ENCODE measurements at places on chromosomes 5 and 9.

GRCh38 chr5:114319821-114320220 lies 42.0 kb upstream of the KCNN2 start:
- DNase-seq: no peak

- no peak for DNase-seq
These were observed 482 bp downstream of the NFIB start for GRCh38 chr9:14313378-14313940.

- DNase-seq: no peak
These were observed 1.4 kb downstream of the NOL6 start for GRCh38 chr9:33472171-33472880.

DNA sequence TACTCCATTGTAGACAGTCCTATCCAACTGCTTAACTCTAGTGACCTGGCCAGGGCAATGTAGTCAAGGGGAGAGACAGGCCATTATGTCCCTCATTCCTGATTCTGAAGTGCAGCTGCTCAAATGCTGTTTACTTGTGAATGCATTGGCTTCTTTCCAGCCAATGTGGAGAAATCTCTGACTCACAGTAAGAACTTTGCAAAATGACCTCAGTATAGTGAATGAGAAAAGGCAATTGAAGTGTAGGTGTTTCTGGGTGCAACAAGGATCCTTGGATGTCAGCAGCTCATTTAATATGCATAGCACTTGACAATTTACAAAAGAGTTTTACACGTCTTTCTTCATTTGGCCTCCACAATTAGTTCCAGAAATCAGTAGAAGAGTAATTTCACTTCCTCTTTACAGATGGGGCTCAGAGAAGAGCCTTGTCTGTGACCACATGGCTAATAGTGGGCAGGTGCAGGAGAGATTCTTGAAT lies 367.2 kb downstream of the OSTF1 start:
- no peak for DNase-seq
